ENCODE measurements at places on chromosomes 1 and 21. TPM values are rescaled to one million over a fixed set of nuclear protein-coding genes. Genes with fewer than 3 reads are reported as not detected.

Gene RUNX1
- total RNA-seq: 121 TPM

Gene SAMD13
- 0.44 TPM for total RNA-seq

- no peak for DNase-seq
Measured at GRCh38 chr1:203229471-203230135, at the start of gene CHIT1. TSS of gene CHIT1 (minus strand) at chr1:203229673. CDS start at chr1:203229636, 37 bp downstream.

DNA sequence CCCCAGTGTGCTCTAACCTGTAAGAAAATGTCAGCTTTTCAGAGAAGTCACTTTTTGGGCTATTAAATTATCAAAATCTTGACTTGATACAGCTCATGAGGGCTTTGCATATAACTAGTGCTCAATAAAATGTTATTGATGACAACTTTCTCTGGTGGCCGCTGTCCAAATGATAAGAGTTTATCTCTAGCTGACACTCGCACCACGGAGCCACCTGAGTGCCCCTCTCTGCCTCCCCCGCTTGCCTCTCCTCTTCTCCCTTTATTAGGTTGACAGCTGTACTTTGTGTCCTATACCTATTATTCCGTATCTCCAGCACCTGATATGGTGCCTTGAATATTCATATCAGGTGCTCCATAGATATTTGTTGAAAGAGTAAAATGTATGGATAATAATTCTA, 82.8 kb downstream of the PHTF1 start:
- no peak for DNase-seq

Gene BRDT
- not detected for total RNA-seq

GRCh38 chr1:233725423-233725822, 111.5 kb downstream of the KCNK1 start:
- no peak for DNase-seq

DNA sequence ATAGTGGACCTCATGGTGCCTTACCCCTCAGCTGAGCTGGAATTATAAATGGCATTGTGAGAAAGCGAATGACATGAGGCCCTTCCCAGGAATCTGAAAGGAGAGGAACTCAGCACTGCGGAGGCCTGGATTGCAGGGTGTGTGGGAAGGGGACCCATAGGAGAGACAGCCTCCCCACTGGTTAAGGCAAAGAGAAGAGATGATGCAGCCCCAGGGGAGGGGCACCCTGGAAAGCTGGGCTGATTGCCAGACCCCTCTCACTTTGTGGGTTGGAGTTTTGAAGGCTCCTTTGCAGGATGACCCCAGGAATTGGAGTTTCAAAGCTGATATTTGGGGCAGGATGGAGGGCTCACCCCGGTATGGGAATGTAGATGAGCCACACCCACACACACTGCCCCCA, 2.0 kb downstream of the NPPB start:
- no peak for DNase-seq

Gene TLCD4
- not detected for total RNA-seq

DNA sequence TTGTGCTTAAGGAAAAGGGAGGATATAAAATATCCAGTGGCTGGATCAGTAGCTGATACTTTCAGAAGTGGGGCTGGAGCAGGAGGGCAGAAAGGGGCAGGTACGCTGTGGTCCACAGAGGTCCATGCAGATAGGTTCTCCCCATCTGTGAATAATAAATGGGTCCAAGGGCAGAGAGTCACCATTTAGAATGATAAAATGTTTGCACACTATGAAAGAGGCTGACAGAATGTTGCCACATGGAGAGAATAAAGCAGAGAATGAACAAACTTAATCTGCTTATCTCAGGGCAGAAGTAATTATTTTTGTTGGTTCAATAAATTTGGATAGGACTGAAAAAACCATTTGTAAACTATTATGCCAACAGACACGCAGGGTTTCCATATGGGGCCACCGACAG, 16.6 kb upstream of the ADAM30 start:
- no peak for DNase-seq

GRCh38 chr1:199403531-199404116, 623.9 kb upstream of the NR5A2 start:
- no peak for DNase-seq

DNA sequence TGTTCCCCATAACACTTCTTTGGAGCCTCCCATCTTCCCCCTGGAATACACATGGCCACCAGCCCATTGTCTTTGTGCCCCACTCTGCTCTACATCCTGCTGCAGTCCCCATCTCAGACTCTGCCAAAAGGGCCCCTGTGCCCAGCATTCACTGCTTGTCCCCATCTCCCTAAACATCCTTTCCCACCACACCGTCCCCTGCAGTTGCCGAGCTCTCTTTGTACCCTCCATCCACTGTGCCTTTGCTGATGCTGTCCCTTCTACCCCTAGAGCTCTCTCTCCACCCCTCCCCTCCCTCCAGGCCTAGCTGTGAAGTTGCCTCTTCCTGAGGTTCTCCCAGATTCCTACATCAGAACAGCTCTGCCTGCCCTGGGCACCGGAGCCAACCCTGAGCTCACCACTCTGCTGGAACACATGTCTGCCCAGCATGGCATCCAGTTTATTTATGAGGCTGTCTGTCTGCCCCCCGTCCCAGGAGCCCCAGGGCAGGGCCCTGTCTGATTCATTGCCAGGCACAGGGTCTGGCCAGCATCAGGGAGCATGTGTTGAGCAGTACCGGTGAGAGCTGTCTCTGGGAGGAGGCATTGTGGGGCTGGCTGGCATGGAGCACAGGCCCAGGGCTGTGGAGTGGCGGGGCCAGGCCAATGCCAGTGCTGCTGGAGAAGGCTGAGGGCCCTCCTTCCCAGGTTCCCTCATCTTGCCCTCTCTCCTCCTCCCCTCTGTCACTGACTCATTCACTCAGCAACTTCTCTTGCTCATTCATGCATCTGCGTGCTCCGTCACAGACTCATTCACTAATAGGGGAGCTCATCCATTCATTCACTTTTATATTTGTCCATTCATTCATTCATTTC, 28.8 kb downstream of the EDN2 start:
- DNase-seq: no peak

Measured in activated T-helper 2 cell treated with anti-CD3 and anti-CD28 coated beads, Interferon-gamma antibody, Interleukin-2, Interleukin-4, amounts not matched to agents 10 μg/mL and 5 μg/mL and 100 μg/mL, durations not matched to agents 14 hours and 24 hours and 36 hours (primary cell).